ENCODE measurements at places on chromosomes 6 and 20.

DNA sequence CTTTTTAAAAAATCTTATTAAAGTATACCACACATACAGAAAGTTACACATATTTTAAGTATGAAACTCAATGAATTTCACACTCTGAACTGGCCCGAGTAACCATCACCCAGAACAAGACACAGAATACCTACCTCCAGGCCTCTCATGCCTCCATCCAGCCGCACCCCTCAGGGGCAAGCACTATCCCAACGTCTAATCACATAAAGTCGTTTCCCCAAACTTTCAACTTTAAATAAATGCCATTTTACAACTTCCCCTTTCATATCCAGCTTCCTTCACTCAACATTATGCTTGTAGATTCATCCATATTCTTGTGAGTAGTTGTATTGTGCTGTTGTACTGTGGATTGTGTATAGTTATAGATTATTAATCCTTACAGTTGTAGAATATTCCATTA lies 539.1 kb downstream of the CD83 start:
- no peak for DNase-seq

DNA sequence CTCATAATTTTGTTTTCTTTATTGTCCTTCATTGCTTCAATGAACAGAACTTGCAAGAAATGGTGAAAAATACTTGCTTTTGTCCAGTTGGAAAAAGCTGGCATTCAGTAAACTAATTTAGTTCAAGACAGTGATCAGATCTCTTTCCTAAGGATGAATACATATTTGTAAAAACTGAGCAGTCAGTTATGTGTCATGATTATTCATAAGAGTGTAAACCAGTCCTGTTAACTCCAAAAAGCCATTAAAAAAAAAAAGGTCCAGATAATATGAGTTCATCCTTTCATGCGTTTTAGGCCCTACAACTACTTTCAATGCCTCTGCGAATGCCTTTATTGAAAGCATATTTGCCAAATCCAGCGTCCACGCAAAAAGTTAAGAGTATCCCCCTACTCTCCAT lies 609 bp downstream of the PGM3 start:
- no peak for DNase-seq

GRCh38 chr6:73969971-73970970 lies 274.3 kb downstream of the CD109 start:
- no peak for DNase-seq

GRCh38 chr6:125574604-125575003 lies 174.8 kb upstream of the HEY2 start:
- DNase-seq: no peak

DNA sequence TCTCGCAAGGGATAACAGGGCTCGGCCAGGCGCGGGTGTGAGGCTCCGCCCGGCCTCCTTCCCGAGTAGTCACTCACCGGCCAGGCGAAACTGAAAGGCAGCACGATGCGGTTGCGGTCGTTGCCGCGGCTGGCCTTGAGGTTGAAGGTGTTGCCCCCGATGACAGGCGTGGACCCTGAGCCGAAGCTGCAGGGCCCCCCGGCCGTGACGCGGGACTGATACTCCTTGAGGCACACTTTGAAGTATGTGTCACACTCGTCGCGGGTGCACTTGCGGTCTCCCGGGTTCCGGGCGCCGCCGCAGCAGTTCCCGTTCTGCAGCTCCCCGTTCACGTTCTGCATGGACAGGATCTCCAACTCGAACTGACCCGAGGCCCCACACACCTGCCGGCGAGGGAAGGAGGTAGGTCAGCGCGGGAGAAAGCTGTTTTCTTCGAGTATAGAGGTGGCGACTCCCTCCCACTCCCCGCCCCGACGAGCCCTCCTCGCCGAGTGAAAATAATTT lies 1.1 kb downstream of the JAG1 start:
- DNase-seq: no peak

DNA sequence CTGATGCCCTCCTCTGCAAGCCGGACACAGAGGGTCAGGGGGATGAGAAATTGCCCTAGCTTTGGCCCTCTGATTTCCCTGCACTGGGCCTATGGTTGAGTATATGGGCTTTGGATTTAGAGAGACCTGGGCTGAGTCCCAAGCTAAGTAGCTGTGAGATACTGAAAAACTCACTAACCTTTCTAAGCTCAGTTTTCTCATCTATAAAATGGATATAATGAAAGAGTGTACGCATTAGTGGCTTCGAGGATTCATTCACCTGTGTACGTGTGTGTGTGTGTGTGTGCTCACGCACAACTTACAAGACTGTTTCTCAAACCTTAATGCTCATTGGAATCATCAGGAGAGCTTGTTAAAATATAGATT lies 12.7 kb upstream of the RBPJL start:
- DNase-seq: no peak

GRCh38 chr6:132218059-132218696 lies 183.1 kb downstream of the MOXD1 start:
- no peak for DNase-seq

DNA sequence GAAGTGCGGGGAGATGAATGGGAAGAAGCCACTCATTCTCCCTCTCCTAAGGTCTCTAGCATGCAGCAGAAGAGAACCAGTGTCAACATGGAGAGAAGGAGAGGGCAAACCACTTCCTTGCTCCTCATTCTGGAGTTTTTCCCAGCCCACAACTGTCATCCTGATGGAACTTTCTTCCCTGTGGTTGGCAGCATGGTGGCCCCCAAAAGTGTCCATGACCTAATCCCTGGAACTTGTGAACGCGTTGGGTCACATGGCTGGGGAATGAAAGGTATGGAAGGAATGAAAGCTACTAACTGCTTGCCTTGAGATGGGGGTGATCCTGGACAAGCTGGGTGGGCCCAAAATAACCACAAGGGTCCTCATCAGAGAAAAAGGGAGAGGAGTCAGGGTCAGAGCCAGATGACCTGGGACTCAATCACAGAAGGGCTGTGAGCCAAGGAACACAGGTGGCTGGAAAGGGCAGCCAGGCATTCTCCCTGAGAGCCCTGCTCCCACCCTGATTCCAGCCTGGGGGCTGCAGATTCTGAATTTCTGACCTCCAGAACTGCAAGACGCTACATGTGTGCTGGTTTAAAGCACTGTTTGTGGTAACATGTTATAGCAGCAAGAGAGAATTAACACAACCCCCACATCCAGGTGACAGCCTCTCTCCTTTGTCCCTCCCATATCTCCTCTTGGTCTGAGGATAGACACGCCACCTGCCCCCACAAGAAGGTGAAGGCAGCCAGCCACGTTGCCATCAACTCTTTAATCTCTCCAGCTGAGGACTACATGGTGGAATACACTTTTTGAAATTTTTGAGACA lies 63.2 kb downstream of the PYGB start:
- no peak for DNase-seq

- no peak for DNase-seq
Observed at GRCh38 chr6:87747646-87748045, 45.6 kb upstream of the AKIRIN2 start.

GRCh38 chr6:166267526-166267925 lies 40.7 kb downstream of the PRR18 start:
- no peak for DNase-seq

GRCh38 chr6:126890055-126890454 lies 228.4 kb upstream of the RSPO3 start:
- no peak for DNase-seq

DNA sequence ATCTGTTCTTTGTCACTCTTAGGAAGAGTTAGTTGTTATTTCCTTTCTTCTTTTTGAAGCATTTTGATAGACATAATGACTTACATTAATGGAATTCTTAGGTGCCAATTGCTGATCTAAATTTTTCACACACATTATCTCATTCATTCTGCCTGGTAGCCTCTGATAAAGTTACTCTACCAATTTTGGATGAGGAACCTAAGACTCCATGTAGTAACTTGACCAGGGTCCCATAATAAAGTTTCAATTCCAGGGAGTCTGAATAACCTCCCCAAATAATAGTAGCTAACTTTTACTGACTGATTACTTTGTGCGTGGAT lies 73.2 kb upstream of the CITED2 start:
- no peak for DNase-seq

- DNase-seq: no peak
Observed at GRCh38 chr6:38974389-38975151, 74.0 kb upstream of the GLP1R start.

DNA sequence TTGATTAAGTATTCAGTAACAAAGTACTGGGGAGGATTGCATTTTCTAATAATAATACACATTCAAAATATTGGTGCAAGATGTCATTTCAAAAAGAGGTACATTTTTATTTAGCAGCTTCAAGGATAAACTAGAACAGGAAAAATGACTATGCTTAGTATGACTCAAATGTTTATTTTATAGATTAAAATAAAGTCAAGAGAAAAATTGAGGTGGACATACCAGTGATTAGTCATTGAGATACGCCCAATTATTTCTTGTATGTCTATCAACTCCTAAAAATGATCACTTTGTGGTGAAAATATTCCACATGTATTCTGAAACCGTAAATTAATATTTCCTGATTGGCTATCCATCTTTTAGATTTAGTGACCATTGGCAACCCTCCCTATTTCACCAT lies 96.7 kb downstream of the PHF3 start:
- DNase-seq: no peak

GRCh38 chr6:15457121-15457650 lies 205.6 kb downstream of the DTNBP1 start:
- no peak for DNase-seq

DNA sequence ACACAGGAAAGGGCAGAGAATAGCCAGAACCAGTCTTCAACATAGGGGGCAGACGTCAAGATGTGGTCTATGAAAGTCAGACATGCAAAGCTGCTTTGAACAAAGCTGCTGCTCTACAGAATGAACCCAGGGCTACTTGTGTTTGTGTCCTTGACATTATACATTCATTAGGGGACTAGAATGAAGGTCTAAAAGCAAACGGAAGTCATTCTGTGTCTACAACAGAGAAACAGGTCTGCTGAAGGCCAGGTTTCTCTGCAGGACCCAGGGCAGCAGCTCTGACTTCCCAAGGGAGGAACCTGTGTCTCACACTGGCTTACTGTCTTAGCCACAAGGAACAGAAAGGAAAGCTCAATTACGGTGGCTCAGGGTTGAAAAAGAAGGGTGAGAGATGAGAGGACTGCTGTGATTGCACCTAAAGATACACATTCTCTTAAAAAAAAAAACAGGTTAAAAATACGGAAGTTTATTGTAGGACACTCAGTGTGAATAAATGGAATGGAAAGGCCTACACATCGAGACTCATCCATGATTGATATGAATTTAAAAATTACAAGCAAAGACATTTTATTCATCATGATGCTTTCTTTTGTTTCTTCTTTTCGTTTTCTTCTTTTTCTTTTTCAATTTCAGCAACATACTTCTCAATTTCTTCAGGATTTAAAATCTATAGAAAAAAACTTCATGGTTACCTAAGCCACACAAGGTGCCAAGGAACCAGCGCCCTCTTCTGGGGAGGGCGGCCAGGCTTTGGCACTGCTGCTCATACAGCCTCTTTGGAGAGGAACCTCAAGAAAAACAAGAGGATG lies 6.7 kb downstream of the PSMA7 start:
- DNase-seq: peak; percentile 59

DNA sequence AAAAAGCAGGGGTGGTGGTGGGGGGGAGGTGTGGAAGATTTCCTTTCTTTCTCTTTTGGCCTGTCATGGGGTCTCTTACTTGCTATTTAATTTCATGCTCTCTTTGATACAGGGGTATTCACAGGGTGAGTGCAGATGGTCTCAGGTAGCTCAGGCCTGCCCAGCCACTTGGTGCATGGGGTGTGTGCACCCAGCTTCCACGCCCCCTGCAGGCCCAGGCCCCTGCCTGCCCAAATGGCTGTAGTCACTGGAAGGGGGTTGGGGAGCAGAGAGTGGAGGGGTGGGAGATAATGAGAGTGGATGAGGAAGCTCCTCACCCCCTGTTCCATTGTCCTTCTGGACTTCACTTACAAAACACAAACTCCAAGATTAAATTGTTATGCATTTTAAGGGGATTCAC lies 133.6 kb upstream of the SGK1 start:
- DNase-seq: no peak

- DNase-seq: no peak
Observed at GRCh38 chr20:57896017-57896416, 186.2 kb upstream of the PMEPA1 start.

DNA sequence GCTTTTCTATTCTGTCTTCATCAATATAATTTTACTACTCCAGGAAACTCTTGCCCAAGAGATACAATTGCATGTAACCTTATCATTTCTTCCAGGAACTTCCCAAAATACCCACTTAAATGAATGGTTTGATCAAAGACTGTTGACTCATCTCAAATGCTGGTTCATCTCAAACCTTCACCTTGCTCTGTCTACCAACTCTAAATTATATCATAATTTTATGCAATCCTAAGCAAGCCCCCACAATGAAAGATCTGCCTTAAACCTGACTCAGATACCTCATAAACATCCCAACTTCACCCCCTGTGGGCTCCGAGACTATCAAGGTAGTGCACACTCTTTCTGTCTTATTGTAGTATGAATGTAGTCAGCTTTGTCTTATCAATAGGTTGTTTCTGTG lies 65.5 kb upstream of the GCM1 start:
- no peak for DNase-seq

DNA sequence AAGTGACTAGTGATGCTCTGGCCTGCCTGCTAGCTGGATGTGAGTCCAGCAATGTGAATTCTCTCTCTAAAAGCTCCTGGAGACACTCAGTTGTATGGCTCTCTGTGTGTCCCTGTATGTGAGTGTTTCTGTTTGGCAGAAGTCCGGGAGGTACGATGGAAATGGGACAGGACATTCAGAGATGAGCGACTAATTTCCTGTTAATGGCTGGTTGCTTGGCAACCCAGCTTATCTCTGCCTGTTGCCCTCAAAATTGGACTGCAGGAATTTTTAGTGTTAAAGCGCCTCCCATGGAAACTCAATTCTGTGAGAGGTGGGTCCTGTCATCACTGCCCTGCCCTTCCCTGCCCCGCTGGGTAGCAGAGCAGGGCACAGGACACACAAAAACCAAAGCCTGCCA lies 136.8 kb upstream of the LRFN2 start:
- no peak for DNase-seq

- DNase-seq: no peak
Observed at GRCh38 chr6:96907498-96907897, 9.8 kb upstream of the NDUFAF4 start.

DNA sequence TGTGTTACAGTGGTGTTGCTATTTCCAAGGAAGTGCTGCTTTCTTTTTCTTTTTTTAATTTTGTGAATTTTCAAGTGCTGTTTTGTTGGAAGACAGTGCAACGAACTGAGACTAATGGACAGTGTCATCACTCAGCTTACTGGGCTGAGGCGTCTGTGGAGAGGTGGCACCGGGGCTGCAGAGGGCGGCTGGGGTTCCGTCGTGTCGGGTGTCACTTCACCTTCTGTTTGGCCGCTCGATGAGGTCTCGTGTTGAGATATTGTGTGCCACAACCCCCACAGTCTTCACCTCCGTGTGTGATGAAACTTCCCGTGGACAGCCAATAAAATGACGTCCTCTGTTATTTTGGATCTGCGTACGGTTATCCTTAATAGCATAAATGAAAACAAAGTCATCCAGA lies 149.4 kb upstream of the SNX9 start:
- no peak for DNase-seq
